HFFc6 (cell line): ENCODE measurements at places on chromosomes 16 and 17. TPM values are rescaled to one million over a fixed set of nuclear protein-coding genes. Genes with fewer than 3 reads are reported as not detected.

TBC1D3C gene
- total RNA-seq: 0.41 to 1.2 TPM (median 0.74 TPM) in 3 replicates

KRTAP17-1 gene
- not detected in 3 replicates for total RNA-seq

C1QL1 gene
- total RNA-seq: 0.25 TPM in 1 of 3 replicates, not detected in the others

SSTR5 gene
- not detected in 3 replicates for total RNA-seq

AOC3 gene
- 0.17 TPM in 1 of 3 replicates, not detected in the others for total RNA-seq

DNA sequence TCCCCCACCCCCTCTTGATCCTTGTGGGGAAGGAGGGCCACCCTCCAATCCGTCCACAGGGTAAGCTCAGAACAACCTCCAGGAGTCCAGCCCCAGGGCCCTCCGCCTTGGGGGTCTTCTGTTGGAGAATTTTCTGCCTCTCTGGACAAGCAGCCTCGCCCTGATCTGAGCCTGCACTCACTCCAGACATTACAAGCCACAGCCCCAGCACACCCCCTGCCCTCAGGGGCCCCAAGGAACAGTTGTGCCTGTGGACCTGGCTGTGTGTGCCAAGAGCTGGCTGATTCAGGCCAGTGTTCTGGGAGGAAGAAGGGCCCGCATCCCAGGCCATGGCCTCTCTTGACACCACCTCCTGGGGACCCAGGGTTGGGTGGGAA, 477 bp upstream of the ARHGAP27 start:
- no peak for DNase-seq

DNA sequence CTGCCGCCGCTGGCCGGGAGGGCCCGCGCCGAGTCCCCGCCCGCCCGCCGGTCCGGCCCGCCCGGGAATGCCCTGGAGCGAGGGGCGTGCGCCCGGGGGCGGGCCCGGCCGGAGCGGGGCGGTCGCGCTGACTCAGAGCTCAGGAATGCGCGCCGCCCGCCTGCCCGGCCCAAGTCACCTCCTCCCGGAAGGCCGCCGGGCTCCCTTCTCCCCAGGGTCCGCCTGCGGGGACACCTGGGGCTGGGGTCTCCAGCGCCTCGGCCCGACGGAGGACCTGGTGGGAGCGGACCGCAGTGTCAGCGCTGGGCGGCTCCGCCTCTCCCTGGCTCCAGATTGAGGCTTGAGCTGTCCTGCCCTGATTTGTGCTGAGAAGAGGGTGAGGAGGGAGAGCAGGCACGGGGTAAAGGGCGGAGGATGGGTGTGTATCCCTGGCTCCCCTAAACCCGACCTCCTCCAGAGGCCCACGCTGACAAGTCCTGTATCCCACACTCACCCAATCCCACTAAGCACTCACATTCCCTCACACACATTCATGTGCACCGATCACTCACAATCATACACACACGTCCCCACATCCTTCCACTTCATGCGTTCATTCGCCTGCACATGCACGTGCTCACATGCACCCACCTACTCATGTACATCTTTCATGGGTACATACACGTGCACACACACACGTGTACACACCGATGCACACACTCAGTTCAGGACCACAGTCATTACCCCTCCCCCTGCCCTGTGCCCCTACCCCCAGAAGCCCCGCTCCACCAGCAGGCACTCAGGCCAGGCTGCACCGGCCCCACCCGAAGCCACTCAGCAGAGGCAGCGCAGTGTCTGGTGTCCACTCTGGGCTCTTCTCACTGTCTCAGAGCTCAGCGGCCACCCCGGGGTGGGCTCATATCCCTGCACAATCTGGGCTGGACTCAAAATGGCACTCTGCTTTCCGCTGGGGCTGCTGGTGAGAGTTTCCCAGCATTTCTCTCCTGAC, at the start of gene RHBDF1:
Gene RHBDF1 (minus strand): TSS at position 71 of the 988 bp plus-strand sequence. CDS start 7,616 bp downstream, outside the sequence.
- no peak for DNase-seq

DNA sequence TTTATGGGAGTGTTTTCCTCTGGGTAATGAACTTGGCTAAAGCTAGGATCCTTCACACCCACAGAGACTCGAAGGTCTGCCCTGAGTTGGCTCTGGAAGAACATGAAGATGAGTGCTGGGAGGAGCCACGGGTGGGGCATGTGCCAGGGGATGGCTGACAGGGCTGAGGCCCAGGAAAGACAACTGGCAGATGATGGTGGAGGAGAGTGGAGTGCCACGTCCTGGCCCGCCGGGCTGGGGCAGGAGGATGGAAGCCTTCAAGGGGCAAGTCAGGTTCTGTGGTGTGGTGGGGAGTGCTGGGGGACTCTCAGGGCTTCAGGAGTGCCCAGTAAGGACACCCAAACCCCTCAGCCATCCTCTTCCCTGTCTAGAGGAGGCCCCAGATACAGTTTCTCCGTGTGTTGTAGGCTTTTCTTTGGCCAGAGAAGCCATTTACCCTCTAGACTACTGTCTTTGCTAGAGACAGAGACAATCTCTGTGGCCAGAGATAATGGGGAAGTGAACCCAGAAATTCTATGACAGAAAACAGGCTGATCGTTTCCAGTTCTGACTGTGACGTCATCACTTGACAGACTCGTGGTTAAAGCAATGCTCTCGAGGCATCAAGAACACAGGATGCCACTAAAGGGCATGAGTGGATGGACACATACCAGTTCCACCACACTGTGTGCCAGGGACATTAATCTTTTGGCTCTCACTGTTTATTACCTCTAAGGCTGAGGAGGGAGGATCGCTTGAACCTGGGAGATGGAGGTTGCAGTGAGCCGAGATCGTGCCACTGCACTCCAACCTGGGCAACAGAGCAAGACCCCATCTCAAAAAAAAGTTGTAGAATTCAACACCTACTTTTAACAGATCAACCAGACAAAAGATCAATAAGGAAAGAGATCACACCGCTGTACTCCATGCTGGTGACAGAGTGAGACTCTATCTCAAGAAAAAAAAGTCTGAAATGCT, 18.6 kb upstream of the SLC5A10 start:
- DNase-seq: no peak

- DNase-seq: no peak
These were observed 2.6 kb downstream of the HES7 start for GRCh38 chr17:8121407-8121680.

DNA sequence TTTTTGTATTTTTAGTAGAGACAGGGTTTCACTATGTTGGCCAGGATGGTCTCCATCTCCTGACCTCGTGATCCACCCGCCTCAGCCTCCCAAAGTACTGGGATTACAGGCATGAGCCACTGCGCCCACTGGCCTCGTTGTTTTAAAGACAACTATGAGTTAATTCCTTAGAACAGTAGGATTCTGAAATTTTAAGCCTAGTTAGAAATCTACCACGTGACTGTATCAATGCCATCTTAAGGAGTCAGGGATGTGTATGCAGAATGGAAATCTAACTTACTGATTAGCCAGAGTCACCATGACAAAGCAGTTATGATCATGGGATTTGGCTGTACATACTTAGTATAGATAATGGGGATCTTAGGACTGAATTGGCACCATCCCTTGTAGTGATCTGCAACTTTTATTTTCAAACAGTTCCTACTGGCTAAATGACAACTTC, 2.8 kb downstream of the CEP20 start:
- DNase-seq: no peak

DNA sequence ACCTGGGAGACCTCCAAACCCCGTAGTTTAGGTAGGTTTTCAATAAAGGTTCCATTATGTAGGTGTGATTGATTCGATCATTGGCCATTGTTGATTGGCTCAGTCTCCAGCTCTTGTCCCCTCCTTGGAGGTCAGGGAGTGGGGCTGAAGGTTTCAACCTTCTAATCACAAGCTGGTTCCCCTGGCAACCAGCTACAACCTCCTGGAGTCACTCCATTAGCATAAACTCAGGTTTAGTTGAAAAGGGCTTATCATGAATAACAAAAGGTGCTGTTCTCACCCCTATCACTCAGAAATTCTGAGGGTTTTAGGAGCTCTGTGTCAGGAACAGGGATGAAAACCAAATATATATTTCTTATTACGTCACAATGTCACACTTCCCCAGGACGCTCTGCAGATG, 28.5 kb downstream of the TMEM132E start:
- no peak for DNase-seq
